Endothelial cell (in vitro differentiated cells): ENCODE measurements at places on chromosomes 1 and 21. TPM values are rescaled to one million over a fixed set of nuclear protein-coding genes. Genes with fewer than 3 reads are reported as not detected.
A peak's percentile ranks its signal among the peaks of the same experiment; 100 is the strongest.

The CYP4A11 gene
- not detected for total RNA-seq

The CFAP298 gene
- total RNA-seq: 60.3 TPM

The ITLN1 gene
- not detected for total RNA-seq

The MTR gene
- 44.5 TPM for total RNA-seq

DNA sequence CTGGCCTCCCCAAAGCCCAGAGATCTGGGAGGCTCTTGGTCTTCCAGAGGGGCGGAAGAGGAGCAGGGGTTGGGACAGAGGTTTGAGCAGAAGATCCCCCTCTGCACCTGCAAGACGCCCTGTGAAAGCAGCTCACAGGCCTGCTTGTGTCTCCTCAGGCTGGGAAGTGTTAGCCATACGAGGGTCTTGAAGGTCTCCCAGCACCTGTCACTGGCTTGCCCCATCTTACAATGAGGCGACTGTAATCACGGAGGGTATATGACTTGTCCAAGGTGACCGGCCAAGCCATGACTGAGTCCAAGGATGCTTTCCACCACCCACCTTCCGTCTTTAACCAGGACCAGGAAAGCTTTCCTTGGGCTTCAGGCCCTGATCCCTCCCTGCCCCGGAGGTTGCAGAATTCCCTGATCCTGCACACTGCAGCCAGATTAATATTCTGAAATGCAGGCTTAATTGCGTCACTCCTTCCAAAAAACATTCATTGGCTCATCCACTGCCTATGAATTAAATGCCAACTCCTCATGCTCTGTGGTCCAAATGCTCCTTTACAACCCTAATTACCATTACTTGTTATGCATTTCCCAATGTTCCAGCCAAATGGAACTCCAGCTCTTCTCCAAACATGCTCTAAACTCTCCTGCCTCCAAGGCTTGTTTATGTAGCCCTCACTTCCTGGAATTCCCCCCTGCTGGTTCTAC, 64.0 kb downstream of the DDX20 start:
- H3K4me3 ChIP-seq: no peak overlapping the region
- no peak for DNase-seq
- no peaks in the 10 kb centered on the region for H3K4me1 ChIP-seq
- peaks cover 6% of the 10 kb centered on the region for H3K27me3 ChIP-seq

DNA sequence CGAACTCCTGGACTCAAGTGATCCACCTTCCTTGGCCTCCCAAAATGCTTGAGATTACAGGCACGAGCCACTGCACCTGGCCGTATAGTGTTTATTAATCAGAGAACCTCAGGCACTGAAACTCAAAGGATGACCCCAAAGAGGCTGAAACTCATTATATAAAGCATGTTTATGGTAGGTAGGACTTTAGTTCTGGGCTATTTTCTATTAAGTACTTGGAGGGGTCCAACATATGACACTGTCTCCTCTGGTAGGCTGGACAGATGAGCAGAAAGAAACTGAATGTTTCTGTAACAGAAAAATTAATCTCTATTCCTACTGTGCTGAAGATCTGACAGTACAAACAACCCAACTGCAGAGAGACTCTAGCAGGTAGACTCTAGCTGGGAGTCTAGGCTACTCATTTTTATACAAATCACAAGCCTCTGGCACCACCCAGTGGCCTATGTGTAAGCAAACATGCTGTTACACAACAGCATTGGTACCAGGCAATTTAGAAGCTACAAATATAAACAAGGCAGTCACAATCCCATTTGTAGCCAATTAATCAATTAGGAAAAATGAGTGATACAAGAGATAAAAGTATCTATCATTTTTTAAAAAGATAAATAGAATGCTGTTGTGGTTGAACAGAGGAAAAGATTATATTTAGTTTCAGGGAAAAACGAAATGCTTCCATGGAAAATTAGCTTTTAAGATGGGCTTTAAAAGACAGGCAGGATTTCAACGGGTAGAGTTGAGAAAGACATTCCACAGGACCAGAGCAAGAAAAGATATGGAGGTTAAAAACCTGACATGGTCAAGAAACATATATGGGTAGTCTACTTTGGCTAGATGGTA, 10.4 kb downstream of the DCAF8 start:
- no peak overlapping the region for H3K4me3 ChIP-seq
- H3K36me3 ChIP-seq: no peaks in the 10 kb centered on the region
- H3K27me3 ChIP-seq: no peaks in the 10 kb centered on the region
- H3K4me1 ChIP-seq: no peaks in the 10 kb centered on the region

DNA sequence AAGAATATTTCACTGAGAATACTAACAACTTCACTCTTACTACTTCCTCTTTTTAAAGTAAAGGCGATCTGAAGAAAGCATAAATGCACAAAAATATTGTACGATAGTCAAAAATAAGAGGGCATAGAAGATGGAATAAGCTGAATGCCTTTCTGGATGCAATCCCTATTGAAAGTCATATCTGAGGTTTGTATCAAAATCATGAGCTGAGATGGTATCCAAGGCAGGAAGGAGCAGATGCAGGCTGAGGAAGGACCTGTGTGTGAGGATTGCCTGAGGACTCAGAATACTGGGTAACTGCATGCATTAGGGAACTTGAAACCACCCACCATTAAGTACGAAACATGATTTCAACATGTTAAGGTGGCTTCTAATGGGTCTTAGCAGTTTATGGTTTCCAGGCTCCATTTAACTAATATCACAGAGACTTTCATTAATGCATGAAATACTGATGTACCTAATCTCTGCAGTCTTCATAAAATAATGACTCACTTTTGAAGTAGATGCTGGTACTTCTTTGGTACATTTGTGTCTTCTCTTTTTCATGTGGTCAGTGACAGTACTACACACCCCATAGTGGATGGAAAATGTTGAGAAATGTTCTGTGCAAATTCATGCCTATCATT, 29.6 kb upstream of the RGS1 start:
- H3K36me3 ChIP-seq: no peaks in the 10 kb centered on the region
- no peak for DNase-seq
- H3K4me3 ChIP-seq: no peak overlapping the region

DNA sequence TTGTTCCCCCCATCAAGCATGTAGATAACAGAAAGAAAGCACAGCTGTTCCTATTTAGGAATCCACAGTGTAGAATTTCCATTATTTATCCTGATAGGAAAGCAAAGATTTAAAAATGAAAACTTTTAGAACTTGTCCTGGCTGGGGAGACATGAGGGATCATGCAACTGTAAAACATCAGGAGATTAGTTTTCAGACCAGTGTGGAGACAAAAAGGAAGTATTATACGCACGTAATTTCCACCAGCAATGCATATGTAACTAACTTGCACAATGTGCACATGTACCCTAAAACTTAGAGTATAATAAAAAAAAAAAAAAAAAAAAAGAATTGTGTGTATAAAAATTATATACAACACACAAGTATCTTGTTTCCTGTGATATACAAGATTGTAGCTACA, 172.4 kb downstream of the NEGR1 start:
- peaks cover 3% of the 10 kb centered on the region for H3K27me3 ChIP-seq
- H3K4me3 ChIP-seq: no peak overlapping the region
- no peak for DNase-seq
- H3K36me3 ChIP-seq: no peaks in the 10 kb centered on the region
- peaks cover 33% of the 10 kb centered on the region for H3K4me1 ChIP-seq

- H3K36me3 ChIP-seq: peaks cover 6% of the 10 kb centered on the region
- H3K27me3 ChIP-seq: peaks cover 2% of the 10 kb centered on the region
- H3K4me1 ChIP-seq: peaks cover 10% of the 10 kb centered on the region
- no peak overlapping the region for H3K27ac ChIP-seq
Measured at GRCh38 chr1:100463791-100464424, 74.0 kb upstream of the GPR88 start.

GRCh38 chr1:67577646-67578045, 107.4 kb upstream of the GADD45A start:
- no peak overlapping the region for H3K27ac ChIP-seq
- H3K4me1 ChIP-seq: no peaks in the 10 kb centered on the region
- H3K27me3 ChIP-seq: peaks cover 9% of the 10 kb centered on the region
- H3K4me3 ChIP-seq: no peak overlapping the region
- H3K36me3 ChIP-seq: no peaks in the 10 kb centered on the region

DNA sequence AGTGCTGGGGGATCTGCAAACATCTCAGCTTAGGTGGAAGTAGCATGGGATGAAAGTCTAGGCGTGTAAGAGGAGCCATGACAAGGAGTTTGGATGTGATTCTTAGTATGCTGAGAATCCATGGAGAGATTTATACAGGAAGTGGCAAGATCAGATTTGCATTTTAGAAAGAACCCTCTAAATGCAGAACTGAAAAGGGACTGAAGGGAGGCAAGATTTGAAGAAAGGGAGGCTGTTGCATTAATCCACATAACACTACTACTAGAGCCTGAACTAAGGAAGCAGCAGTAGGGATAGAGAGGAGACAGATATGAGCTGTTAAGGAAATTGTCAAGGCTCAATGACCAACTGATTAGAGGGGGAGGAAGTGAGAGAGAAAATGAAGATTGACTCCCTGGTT, 9.8 kb downstream of the C1orf74 start:
- peaks cover 7% of the 10 kb centered on the region for H3K4me1 ChIP-seq
- H3K4me3 ChIP-seq: no peak overlapping the region
- H3K27me3 ChIP-seq: no peaks in the 10 kb centered on the region

- H3K36me3 ChIP-seq: no peaks in the 10 kb centered on the region
- H3K4me3 ChIP-seq: no peak overlapping the region
- DNase-seq: no peak
- H3K27me3 ChIP-seq: no peaks in the 10 kb centered on the region
Measured at GRCh38 chr1:83751602-83752001, 247.3 kb downstream of the TTLL7 start.

- H3K4me1 ChIP-seq: peaks cover 9% of the 10 kb centered on the region
- H3K4me3 ChIP-seq: no peak overlapping the region
- H3K27me3 ChIP-seq: no peaks in the 10 kb centered on the region
- no peak overlapping the region for H3K27ac ChIP-seq
Measured at GRCh38 chr1:219179293-219179692, 5.6 kb downstream of the LYPLAL1 start.

DNA sequence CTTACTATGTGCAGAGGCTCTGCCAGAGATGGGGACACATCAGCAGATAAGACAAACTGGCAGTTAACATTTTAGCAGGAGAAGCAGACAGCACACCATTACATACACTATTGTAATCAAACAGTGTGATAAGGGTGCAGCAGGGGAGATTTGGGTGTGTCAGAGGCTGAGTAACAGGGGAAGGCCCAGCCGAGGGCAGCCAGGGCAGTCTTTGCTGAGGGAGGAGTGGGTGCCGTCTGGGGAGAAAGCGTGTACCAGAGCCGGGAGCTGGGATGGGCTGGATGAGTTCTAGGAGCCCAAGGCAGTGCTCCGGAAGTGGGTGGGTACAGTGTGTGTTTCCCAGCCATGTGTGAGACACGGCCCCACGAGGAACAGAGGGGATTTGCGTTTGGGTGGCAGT, 31.2 kb downstream of the KCNA10 start:
- peaks cover 4% of the 10 kb centered on the region for H3K4me1 ChIP-seq
- no peak overlapping the region for H3K4me3 ChIP-seq
- peaks cover 5% of the 10 kb centered on the region for H3K27me3 ChIP-seq
- H3K27ac ChIP-seq: no peak overlapping the region

DNA sequence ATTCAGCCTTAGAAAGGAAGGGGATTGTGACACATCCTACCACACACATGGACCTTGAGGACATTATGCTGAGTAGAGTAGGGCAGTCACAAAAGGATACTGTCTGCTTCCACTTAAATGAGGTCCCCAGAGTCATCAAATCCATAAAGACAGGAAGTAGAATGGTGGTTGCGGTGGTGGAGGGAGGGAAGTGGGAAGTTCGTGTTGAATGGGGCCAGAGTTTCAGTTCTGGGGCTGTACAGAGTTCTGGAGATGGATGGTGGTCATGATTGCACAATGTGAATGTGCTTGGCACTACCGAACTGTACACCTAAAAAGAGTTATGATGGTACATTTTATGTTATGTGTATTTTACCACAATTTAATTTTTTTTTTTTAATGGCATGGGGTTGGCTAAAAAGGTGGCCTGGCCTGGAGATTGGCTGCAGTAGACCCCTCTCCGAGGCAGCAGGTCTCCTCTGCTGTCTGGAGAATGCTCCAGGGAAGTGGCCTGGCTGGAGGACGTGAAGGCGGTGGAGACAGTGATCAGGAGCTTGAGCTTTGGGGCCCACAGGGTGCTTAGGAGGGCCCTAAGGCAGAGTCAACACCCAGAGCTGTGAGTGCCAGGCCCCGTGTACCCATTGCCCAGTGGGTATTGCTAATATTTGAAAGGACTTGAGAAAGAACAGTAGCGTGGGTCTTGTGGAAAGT, 30.4 kb downstream of the IFNGR2 start:
- no peaks in the 10 kb centered on the region for H3K27me3 ChIP-seq
- peak overlapping the region; percentile 26 for H3K27ac ChIP-seq
- no peak for DNase-seq
- H3K4me1 ChIP-seq: peaks cover 7% of the 10 kb centered on the region

- DNase-seq: no peak
- peak overlapping the region; percentile 65 for H3K27ac ChIP-seq
- H3K4me3 ChIP-seq: peak overlapping the region; percentile 100
- peaks cover 52% of the 10 kb centered on the region for H3K4me1 ChIP-seq
Measured at GRCh38 chr1:234605983-234606783, 3.8 kb downstream of the IRF2BP2 start.
